ENCODE measurements at places on chromosomes 5 and 9.

DNA sequence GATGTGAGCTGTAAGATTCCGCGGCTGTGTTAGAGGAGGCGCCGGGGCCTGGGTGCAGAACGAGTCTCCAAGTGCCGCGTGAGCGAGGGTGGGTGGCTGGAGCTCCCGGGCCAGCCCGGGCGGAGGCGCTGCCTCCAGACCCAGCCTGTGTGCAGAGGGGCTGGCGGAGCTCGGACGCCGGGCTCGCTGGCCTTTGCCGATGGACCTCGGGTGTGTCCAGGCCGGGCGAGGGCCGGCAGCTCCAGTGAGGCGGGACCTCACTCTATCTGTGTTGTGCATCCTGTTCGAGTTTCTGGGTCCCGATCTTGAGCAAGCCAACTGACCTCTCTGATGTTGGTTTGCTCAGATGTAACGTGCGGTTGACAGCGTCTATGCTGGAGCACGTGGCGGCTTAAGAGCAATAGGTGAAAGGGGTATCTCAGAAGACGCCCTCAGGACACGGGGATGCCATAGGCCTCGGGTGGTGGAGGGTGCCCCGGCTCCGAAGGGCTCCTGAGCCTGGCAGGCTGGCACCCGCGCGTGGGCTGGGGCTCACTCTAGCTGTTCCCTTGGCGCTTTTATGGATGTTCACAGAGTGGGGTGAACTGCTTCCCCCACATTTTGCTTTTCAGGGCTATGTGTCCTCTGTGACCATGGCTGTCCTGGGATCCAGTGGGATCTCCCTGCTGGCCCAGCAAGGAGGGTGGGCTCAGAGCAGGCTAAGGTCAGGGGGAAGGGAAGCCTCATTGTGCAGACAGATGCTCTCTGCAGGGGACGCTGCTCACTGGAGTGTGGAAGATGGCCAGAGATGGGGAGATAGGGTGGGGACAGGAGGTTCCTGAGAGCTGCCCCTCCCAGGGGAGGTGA lies 69.8 kb downstream of the MRPL36 start:
- peak; percentile 28 for DNase-seq

DNA sequence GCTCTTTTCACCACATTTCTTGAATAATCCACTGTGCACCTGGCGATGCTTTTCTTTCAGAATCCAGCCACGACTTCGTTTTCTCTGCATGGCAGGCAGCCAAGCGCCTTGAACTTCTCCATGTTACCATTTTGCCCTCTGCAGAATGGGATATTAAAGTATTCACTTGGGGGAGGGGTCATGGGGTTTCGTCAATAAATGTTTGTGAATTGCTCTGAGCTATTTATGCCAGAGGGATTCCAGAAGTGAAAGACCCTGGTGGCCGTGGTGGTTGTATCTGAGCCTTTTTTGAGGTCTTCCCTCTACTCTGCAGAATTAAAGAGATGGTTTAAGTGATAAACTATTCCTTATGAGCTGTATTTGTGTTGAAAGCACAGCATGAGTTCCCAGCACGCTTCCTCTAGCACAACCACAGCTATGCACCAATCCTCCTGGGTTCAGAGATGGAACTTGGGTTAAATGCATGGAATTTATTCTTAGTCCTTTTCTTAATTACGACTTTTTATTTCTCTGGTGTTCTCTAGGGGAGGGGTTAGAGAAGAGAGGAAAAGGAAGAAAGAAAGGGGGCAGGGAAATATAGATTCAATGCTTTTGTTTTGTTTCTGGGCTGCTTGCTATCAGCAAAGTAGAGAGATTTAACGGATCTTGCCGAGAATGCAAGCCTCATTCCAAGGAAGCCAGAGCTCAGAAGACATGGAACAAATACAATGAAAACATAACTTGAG lies 478.2 kb upstream of the TNC start:
- no peak for DNase-seq

GRCh38 chr9:16524823-16525222 lies 345.6 kb downstream of the BNC2 start:
- no peak for DNase-seq

DNA sequence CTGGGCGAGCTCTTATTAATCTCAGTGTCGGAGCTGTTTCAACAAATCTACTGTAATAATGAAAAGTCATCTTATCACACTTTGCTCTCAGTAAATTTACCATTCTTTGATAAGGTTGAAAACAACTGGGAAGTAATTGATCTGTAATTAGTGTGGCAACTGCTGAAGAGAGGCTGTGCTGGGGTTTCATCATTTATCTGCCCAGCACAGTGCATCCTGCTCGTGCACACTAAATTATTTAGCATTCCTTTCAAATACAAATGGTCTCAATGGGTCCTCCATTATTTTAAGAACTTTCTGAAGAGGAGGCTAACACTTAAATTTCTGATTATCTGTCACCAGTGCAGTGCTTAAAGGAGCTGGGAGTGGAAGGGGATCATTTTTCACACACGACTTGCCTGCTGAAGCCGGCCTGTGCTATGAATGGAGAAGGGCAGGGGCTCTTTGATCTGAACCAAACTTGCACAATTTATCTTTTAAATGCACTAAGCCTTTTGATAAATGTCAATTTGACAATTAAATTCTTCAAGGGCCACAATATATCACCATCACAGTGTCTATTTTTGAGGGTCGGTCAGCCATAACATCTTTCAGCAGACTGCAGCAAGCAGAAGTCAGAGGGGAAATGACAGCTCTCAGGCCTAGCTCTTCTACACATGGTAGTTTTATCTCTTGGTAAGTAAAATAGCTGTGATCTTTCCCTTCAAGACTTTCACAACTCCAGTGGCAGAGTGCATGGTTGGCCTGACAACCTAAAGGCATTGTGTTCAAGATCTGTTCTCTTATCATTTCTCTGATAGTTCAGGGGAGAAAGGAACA lies 106.4 kb upstream of the EFNA5 start:
- no peak for DNase-seq

DNA sequence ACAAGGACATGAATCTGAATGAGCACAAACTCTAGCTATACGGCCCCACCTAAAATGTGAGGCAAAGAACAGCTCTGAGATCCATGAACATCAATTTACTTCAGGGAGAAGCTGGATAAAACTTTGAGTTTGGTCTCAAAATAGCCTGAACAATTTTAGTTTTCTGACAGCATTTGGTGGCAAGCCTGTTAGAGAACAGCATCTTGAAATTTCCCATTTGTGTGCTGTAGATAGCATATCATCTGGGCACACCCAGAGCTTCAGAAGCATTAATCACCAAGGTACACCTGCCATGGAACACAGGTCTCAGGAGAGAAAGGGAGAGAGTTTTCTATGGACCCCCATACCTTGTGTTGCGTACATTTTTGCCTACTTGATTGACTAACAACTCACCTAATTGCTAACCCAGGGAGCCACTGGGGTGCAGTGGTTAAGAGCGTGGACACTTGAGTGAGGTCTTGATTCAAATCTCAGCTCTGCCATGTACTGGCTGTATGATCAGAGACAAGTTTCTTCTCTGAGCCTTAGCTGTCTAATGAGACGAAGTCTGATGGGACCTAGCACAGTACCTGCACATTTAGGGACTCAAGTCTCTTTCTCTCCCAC lies 264.9 kb downstream of the PIK3R1 start:
- DNase-seq = no peak

GRCh38 chr5:139726248-139726647 lies 69.4 kb upstream of the PSD2 start:
- no peak for DNase-seq

GRCh38 chr5:124352312-124352711 lies 394.1 kb downstream of the ZNF608 start:
- no peak for DNase-seq

DNA sequence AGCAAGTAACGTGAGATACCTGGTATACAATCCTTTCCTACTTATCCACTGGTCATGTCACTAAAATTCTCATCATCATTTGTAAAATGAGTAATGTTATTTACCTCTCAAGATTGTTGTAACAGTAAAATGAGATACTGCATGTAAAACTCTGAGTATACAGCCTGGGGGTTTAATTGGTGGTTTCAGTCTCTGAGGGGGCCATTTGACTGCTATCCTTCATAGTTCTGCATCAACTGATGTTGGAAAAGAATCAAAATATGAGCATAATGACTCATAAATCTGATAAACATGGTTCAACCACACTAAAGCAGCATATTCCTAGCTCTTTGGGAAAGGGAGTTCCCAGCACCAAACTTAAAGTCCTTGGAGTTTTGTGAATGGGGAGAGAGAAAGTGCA lies 181.0 kb upstream of the GHR start:
- no peak for DNase-seq

- no peak for DNase-seq
These were observed 755.8 kb upstream of the EDIL3 start for GRCh38 chr5:85140471-85140870.

GRCh38 chr5:69265931-69266330 lies 31.2 kb downstream of the CDK7 start:
- DNase-seq = no peak

DNA sequence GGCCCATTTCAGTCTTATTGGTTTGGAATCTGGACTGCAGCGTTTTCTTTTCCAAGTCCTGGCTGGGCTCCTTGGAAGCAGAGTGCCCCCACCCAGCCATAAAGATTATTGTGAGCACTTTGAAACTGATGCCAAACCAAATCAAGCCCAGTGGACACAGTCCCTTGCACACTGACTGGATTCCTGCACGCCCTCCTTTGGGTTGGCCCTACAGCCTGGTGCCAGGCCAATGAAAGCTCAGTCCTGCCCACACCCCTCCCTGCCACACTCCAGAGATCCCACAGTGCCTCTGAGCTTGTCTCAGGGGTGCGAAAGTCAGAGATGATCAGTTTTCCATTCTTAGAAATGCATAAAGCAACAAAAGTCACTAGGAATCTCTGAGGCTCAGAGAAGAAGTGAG lies 181.9 kb downstream of the CETN3 start:
- DNase-seq = no peak

- no peak for DNase-seq
These were observed 26.4 kb upstream of the TOMM5 start for GRCh38 chr9:37618817-37619216.

DNA sequence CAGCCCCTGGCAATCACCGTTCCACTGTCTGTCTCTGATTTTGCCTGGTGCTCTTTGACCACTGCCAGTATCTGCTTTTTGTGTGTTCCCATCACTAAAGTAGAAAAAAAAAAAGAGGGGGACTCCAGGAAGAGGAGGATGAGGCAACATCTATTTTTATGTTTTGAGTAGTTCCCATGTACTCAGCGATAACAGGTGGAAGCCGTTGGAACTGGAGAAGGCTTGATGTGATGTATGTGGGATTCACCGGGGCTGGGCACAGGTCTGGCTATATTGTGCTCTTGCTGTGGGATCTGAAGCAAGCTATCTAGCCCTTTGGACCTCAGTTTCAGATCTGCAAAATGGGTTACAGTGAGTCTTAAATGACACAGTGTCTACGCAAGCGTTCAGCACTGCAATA lies 104.9 kb downstream of the SLIT3 start:
- DNase-seq = no peak

- no peak for DNase-seq
These were observed 415.3 kb downstream of the CETN3 start for GRCh38 chr5:89994266-89994665.

- DNase-seq = no peak
These were observed 880.9 kb upstream of the SEMA6A start for GRCh38 chr5:117455236-117456233.

DNA sequence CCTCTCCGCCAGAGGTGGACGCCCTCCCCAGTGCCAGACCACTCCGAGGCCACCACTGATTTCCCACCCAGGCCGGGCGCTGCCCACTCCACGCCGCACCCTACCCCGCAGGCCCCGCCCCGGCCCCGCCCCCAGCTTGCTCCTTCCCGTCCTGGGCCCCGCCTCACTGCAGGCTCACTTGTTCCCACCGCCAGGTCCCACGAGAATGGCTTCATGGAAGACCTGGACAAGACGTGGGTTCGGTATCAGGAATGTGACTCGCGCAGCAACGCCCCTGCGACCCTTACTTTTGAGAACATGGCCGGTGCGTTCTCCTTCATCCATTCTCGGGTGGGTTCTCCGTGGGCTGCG lies 6.5 kb downstream of the LRRC26 start:
- no peak for DNase-seq

- peak; percentile 70 for DNase-seq
These were observed at the start of gene CCDC152 for GRCh38 chr5:42756606-42757601. Gene CCDC152, plus strand, starts transcription at chr5:42756818. Its CDS starts 2,304 bp downstream, at chr5:42759122.

DNA sequence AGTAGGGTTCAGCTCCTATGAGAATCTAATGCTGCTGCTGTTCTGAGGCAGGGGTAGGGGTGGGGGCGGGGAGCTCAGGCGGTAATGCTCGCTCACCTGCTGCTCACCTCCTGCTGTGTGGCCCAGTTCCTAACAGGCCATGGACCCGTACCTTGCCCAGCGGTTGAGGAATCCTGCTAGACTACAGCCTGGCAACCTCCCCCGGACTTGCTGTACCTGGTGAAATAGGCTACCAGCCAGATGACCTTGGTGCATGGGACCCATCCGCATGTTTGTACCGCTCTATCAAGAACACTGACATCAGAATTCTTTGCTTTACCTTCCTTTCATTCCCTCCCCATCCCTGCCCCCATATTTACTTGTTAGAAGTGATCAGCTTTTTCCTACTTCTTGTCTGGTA lies 15.3 kb downstream of the IL31RA start:
- DNase-seq = no peak

DNA sequence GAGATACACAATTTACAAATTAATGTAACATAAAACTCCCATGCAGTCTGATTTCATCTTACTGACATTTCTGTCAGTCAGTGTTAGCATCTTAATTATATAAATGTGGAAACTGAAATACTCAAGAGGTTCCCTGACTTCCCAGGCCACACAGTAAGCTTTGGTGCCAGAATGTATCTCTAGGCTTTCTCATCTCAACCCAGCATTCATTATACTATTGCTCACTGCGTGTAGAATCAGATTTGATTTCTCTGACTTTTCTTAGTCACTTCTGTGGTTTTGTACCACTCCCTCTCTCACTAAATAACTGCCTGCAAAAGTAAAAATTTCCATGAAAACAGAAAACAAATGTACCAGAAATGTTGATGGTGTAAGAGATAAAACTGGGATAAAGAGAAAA lies 31.7 kb upstream of the CDKN2B start:
- no peak for DNase-seq

DNA sequence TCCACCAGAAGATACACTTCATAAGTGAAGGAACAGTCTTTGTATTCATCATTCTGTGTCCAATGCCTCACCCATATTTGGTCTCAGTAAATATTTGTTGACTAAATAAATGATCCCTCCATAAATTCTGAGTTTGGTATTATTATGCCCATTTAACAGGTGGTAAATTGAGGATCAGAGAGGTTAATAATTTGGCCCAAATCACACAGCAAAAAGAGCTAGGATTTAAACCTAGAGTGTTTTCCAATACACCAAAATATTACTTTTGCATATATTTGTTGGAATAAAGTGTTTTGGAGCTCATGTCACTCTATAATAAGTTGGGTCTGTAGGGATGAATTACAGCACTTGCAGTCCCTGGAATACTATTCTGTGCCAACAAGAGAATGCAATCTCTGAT lies 470.3 kb downstream of the ARHGEF28 start:
- DNase-seq = no peak
